ENCODE measurements at places on chromosomes 2 and 18. TPM values are rescaled to one million over a fixed set of nuclear protein-coding genes. Genes with fewer than 3 reads are reported as not detected.

DNA sequence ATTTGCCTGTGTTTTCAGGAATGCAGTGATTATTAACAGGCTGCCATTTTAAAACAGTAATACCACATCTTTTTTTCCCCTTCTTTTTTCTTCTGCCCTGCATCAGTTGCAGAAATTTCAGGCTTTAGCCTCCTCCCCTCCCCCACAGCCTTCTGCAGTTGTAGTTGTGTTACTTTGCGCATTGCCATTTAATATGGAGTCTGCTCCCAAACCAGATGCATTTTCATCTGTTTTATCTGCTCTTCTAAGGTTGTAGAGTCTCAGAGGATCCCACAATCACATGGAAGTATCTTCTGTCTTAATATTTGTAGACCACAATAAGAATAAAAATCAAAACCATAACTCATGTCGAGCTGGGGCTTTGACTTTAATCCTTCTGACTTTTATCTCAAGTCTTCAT lies 3.8 kb downstream of the ASXL3 start:
- DNase-seq = no peak

- no peak for DNase-seq
Measured at GRCh38 chr18:55839343-55839742, 251.4 kb upstream of the TCF4 start.

The SERPINB11 gene
- not detected for total RNA-seq

- DNase-seq = no peak
Measured at GRCh38 chr18:29874519-29875098, 1167.9 kb downstream of the DSC3 start.

DNA sequence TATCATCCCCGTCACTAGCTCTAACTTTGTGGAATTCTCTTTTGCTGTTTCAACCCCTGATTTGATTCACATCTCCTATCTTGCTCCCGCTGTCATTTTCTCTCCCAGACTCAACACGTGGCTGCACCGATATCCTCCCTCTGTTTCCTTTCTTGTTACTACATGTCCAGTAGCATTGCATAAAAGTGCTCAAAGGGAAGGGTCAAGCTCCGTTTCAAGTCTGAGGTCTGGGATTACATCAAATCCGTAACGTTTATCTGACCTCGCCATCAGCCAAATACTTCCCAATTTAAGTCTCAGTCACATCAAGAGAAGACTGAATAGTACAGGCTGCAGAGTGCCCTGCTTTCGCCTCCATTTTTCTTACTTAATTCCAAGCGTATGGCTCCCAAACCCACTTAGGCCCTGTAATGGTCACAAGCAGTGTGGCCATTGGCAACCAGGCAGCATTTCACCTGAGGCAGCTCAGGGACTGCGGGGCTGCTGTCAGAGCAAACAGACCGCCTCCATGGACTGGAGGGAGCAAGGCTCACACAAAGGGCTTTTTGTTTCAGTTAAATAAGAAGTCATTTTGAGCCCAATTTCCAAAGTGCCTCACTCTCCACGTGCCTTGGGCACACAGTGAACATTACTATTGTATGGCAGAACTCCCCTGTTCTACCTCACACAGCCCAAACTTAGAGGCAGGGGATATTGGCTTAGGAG lies 217.8 kb downstream of the BCL11A start:
- DNase-seq = peak; percentile 48

DNA sequence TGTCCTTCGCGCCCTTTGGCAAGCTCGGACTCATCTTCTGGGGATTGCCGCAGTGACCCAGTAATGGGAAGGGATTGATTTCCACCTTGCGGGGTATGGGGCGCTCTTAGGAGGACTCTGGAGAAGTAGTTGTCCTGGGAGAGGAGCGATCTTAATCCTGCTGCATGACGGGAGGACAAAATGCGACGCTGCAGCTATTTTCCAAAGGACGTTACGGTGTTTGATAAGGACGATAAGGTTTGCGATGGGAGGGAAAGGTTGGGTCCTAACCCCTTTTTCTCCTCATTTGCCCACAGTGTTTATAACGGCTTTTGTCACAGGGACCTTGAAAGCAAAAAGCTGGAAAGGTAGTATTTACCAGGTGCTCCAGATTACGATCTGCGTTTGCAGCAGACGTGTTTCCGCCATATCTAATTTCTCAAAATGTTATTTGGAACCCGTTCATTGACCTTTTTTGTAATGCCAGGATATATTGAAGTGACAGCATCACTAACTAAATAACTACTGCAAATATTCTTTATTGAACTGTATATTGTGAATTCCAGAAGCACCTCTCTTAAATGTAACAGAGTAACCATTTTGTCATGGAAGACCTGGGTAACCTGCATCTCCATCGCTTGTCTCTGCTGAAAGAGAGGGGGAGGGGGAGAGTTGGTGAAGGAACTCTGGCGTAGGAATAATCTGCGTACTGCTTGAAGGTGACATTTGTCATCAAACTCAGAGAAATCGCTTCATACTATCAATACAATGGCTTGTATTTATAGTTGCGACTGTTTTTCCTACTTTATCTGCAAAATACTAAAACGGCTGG lies 590 bp downstream of the MDH1 start:
- DNase-seq = no peak

DNA sequence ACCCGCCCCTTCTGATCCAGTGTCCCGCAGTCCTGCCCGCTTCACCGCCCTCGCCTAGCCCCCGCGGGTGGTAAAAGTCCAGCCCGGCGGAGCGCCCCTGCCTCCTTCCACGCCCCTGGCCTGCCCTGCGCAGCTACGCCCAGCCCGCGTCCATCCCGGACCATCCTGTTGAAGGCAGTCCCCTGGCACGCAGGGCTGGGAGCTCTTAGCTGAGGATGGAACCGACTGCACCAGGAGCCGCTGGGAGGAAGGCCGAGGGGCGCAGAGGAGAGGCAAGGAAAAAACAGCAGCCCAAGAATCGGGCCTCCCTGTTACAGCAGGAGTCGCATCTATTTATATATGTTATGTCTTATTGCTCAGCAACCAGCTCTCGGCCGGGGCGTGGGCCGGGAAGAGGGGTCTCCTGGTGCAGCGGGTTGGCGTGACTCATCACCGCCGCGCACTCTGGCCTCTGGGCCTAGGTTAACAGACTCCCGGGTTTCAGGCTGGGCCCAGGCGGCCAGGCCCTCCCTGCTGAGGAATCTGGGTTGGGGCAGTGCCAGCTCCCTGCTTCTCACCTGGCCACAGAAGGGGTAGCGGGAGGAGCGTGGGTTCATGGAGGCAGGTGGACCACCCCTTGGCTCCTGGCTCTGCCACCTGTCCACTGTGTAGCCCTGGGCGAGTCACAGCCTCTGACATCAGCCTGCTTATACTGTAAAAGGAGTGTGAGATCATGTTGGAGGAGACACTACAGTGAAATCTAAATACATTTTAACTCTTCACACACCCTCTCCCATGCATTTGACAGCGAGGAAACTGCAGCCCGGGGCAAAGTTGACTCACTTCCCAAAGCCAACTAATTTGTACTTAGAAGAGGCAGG lies 13.4 kb upstream of the MAP3K2 start:
- DNase-seq = peak; percentile 53

The METTL21A gene
- 37.9 TPM for total RNA-seq

GRCh38 chr2:188978291-188979081 lies 4.3 kb downstream of the COL3A1 start:
- no peak for DNase-seq

The PTPRN gene
- total RNA-seq = 0.07 TPM

The HDHD2 gene
- 40.6 TPM for total RNA-seq

DNA sequence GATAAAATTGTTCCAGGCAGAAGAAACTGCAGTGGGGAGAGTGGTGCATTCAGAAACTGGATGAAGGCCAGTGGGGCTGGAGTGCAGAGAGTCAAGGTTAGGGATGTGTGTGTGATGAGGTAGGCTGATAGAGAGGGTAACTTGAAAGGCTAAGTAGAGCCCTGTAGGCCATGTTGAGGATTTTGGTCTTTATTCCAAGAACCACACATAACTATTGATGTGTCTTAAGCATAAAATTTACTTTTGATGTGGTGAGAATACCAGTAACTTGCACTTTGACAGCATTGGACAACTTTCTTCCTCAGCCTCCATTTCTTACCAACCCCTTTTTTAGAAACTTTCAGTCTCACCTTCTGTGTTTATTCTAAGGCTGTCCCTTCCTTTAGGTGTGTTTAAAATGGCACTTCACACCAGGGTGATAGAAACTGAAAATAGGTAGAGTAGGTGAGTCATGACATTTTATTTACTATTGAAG lies 22.6 kb downstream of the MTX2 start:
- DNase-seq = peak; percentile 59

DNA sequence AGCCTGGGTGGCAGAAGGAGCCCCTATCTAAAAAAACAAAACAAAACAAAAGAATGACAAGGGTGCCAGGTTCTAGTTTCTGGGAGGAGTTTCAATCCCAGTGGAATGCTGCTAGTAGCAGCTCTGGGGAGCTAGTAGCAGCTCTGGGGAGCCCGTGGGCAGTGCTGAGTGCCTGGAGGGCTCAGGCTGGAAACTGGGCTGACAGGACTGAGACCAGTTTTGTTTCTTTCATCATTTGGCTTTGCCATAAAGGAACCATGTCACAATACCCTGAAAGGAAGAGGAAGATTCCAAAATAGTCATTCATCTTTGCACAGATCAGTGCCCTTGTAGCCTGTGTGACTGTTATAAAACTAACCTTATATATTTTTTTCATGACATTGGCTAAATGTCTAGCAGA lies 10.6 kb downstream of the MFSD6 start:
- DNase-seq = no peak

The SOWAHC gene
- 0.26 TPM for total RNA-seq

DNA sequence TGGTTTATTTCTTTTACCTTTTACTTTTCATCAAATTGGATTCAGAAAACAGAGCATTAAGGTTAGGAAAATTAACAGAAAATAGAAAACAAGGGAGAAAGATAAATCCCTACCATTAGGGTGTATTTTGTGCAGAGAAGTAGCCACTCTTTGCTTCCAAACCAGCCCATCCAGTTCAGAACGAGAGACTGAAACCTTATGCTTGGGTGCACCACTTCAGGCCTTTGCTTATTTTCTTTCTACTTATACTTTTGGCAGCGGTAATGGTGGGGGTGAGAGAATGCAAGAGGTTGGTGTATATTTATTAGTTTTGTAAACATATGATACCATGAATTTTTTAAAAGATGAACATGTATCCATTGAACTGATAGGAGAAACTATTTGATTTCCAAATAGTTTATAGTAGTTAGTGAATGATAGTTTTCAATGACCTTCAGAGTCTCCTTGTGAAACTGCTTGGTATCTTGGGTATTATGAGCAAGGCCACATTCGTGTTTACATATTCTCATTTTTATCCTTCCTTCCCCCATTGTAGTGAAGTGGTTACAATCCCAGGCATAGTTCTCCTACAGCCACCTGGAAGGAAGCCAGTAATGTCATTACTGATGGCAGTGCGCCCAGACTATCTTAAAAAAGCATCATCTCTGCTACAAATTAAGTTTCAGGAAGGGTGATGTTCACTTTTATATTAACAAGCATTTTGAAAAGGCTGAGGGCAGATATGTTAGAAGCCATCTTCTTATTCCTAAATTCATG lies 60.8 kb downstream of the MFSD6 start:
- DNase-seq = no peak

- no peak for DNase-seq
Measured at GRCh38 chr18:9066817-9067306, 35.6 kb upstream of the NDUFV2 start.

- no peak for DNase-seq
Measured at GRCh38 chr2:44745922-44746766, 195.4 kb upstream of the SIX3 start.

The FIGN gene
- total RNA-seq = not detected

- no peak for DNase-seq
Measured at GRCh38 chr2:181235683-181236459, 221.3 kb upstream of the ITGA4 start.

The CYP26B1 gene
- total RNA-seq = not detected

DNA sequence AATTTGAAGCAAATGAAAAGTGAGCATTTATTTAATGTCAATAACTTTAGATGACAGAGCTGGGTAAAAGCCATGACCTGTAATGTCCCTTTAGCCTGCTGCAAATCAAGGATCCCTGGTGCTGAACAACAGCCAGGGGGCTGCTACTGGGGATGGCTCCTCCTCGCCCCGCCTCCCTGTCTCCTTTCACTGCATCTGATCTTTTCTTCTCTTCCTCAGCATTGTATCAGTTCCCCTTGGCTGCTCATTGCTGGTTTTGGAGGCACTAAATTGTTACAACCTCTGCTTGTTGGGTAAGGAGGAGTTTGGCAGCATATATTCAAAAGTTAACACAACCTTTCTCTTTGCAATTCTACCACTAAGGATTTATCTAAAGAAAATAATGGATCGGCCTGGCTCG lies 236.3 kb upstream of the ID2 start:
- no peak for DNase-seq

- DNase-seq = no peak
Measured at GRCh38 chr2:209690029-209690754, 81.4 kb upstream of the UNC80 start.

- DNase-seq = no peak
Measured at GRCh38 chr2:128026448-128027277, 1.2 kb downstream of the SAP130 start.

- no peak for DNase-seq
Measured at GRCh38 chr2:196286821-196287220, 115.4 kb upstream of the STK17B start.

The SAP130 gene
- total RNA-seq = 29.8 TPM

The TFCP2L1 gene
- total RNA-seq = 0.12 TPM

- no peak for DNase-seq
Measured at GRCh38 chr2:105828558-105828957, 83.8 kb downstream of the NCK2 start.

The NR4A2 gene
- total RNA-seq = 13.2 TPM

DNA sequence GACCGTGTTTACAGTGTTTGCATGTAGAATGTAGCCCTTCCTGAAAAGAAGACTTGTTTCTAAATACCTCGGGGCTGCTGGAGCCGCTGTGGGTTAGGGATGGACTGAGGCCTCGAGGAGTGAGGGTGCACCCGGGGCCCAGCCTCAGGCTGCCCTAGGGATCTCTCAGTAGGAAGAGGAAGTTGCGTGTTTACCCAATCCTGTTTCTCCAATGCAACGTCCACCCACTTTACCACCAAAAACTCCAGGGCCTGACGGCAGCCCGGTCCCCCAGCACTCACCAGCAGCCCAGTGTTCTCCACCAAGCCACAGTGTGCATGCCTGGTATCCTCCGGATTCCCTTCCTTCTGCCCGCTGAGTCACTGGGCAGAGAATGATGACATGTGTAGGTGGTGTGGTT lies 255.8 kb downstream of the GLI2 start:
- DNase-seq = no peak

The CYBRD1 gene
- 4.7 TPM for total RNA-seq

- DNase-seq = peak; percentile 24
Measured at GRCh38 chr2:128667391-128667790, 348.7 kb upstream of the HS6ST1 start.
